PC-9 (cell line): ENCODE measurements at places on chromosomes 16 and 17. TPM values are rescaled to one million over a fixed set of nuclear protein-coding genes. Genes with fewer than 3 reads are reported as not detected.
A peak's percentile ranks its signal among the peaks of the same experiment; 100 is the strongest.

GRCh38 chr17:15963670-15964110 lies 18.8 kb downstream of the ADORA2B start:
- peak; percentile 79 for DNase-seq
- peaks cover 77% of the 10 kb centered on the region for H3K4me1 ChIP-seq
- no peak overlapping the region for H3K4me3 ChIP-seq
- peaks cover 5% of the 10 kb centered on the region; the same call in 1 of the 2 replicates for H3K36me3 ChIP-seq

GRCh38 chr16:81265658-81266451 lies 27.4 kb downstream of the BCO1 start:
- H3K27me3 ChIP-seq, result no peaks in the 10 kb centered on the region
- H3K4me3 ChIP-seq, result no peak overlapping the region
- no peak for DNase-seq
- H3K36me3 ChIP-seq, result no peaks in the 10 kb centered on the region

DNA sequence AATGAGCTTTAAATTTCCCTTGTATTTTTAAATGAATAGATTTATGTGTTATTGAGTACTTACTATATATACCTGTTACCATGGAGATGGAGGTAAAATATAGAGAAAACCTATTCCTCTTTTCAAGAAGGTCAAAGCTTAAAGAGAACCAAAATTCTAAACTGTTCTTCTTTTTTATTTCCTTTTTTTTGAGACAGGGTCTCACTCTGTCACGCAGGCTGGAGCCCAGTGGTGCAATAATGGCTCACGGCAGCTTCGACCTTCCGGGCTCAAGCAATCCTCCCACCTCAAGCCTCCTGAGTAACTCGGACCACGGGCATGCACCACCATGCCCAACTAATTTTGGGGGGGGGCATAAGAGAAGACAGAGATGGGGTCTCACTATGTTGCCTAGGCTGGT lies 25.0 kb upstream of the TMEM97 start:
- H3K27ac ChIP-seq, result no peak overlapping the region
- no peaks in the 10 kb centered on the region for H3K36me3 ChIP-seq
- peaks cover 9% of the 10 kb centered on the region for H3K4me1 ChIP-seq

DNA sequence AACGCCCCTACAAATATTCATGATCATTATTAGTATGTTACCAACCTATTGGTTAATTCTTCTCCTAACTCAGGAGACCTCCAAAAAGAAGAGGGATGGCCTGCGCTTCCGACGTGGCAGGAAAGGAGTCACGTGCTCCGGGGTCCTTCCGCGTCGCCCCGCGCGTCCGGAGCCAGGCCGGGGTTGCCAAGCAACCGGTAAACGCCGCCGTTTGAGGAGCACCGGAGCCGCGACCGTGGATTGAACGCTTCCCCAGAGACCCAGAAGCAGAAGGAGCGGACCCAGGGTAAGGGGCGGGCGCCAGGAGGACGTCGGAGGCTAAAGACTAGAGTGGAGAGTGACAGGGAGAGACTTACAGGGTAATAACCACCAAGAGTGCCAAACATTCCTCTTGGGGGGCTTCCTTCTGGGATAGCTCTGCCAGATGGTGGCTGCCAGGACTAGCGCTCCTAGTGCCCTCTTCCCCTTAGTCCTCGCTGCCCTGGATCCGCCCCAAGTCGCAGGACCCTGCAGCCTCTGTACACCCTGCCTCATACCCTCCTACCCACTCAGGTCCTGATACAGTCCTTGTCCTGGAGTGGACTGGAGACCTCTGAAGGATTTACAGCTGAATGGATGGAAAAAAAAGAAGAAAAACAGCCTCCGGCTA lies at the start of gene DNAI2:
DNAI2 (plus strand) TSS at position 175 of the 649 bp plus-strand sequence. CDS start 7,584 bp downstream, outside the sequence.
- no peak within 1 kb of the TSS for H3K27ac ChIP-seq
- no peak within 1 kb of the TSS for H3K4me3 ChIP-seq
- no peaks in the 10 kb centered on the region for H3K36me3 ChIP-seq
- H3K4me1 ChIP-seq, result no peaks in the 10 kb centered on the region
- H3K27me3 ChIP-seq, result peaks cover 91% of the 10 kb centered on the region

DNA sequence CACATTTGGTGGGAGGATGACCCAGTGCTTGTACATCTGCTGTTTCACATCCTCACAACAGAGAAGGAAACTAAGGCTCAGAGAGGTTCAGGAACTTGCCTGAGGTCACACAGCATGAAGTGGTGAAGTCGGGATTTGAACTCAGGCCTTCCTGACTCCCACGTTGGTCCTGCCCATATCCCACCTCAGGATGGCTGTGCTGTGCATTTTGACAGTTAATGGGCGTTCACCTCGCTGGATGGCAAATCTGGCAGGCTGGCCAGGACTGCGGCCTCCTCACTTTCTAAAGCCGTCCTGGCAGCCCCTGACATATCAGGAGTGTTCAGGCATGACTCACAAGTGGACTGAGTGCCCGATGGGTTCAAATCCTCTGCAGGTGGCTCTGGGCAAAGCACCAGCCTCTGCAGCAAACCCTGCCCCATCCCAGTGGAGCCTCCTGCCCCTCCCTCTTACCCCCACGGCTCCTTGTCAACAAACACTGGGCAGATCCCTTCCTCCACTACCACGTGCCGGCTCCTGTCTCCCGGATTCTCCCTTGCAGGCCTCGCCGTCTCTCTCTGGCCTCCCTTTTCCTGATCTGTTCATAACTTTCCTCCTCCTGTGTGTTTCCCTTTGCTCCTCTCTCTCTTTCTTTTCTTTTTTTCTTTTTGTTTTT lies 29.2 kb downstream of the SOCS3 start:
- H3K36me3 ChIP-seq, result no peaks in the 10 kb centered on the region
- peak; percentile 79 for DNase-seq
- no peaks in the 10 kb centered on the region for H3K27me3 ChIP-seq
- no peak overlapping the region for H3K4me3 ChIP-seq
- H3K27ac ChIP-seq, result peak overlapping the region; percentile 96

KRT40 gene
- not detected in 2 replicates for total RNA-seq

CD300E gene
- total RNA-seq, result not detected in 2 replicates

BTBD17 gene
- not detected in 2 replicates for total RNA-seq

SCN4A gene
- total RNA-seq, result 1.4 and 1.7 TPM in 2 replicates

TP53TG3B gene
- total RNA-seq, result not detected in 2 replicates

TEKT1 gene
- total RNA-seq, result 0.50 and 0.61 TPM in 2 replicates

KCNJ16 gene
- total RNA-seq, result not detected in 2 replicates
